ENCODE measurements at places on chromosomes 11 and 22.

DNA sequence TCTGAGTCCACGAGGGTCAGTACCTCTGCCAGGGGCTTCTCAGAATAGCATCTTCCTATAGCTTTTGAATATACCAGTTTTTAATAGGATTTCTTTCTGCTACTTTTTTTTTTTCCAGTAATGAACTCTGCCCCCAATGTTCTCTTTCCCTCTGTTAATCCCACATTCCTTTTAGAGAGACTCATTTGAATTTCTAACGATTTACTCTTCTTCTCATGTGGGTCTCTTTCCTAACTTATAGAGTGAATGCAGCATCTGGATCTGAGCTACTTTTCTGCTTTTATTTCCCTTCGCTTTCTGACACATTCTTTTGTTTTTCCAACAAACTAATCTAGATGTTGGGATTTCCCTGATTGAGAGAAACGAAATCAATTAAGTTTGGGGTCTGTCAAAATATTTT lies 71.4 kb downstream of the INSC start:
- no peak for DNase-seq

DNA sequence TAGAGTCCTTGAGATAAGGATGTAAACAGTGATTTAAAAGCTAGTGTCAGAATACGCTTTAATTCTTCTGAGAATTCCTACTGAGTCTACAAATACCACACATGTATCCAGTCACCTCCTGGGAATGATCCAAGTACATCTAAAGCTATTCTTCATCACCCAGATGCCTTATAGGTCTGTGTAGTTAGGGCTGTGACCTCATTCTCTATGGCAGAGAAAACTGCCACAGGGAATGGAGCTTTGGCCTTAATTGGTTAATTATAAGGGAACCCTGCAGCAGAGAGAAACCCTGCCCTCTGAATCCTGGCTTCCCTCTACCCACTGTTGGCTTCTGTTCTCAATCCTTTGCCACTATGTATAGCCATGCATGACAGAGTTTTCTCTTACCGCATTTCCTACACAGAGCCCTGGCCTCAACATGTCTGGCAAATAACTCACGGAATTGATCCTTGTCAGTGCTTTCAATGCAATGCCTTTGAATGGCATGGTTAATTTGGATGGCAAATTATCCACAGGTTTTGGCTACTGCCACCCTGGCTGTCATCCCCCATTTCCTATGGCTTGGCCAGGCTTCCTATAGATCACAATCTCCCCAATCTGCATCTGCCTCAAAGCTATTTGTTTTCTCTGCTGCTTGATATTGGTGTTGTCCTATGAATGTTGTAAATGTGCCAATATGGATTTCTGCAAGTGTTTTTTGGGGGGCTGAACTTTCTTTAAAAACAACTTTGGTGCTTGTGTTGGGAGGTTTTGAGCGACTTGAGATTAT lies 2.9 kb downstream of the DIXDC1 start:
- peak; percentile 79 for DNase-seq

DNA sequence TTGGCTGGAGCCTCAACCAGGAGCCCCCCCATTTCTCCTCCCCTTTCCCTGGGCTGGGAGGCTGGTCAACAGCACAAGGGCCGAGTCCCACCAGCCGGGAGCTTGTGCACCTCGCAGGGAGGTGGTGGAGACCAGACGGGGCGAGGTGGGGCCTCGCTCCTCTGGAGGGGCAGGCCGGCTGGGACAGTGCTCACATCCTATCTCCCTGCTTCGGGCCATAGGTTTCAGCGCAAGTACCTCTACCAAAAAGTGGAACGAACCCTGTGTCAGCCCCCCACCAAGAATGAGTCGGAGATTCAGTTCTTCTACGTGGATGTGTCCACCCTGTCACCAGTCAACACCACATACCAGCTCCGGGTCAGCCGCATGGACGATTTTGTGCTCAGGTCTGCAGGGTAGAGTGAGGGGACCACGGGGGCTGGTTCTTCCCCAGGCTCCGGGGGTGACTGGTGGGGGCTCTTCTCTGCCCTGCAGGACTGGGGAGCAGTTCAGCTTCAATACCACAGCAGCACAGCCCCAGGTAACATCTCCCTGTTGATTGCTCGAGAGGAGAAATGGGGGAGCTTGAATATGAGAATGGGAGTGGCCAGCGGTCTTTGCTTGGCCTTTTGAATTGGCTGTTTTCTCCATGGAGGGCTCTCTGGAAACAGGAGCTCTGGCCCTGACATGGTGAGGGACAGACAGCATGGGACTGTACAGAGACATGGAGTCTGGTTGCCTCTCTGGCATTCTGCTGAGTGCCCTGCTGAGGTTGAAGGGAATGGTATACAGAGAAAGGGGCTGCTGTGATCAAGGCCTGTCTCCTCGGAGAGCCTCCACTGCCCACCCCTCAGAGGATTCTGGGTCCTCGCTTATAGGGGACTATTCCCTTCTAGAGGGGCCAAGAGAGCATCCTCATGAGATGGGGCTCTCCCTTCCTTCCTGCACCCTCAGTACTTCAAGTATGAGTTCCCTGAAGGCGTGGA lies 3.3 kb downstream of the SIDT2 start:
- DNase-seq, result no peak

DNA sequence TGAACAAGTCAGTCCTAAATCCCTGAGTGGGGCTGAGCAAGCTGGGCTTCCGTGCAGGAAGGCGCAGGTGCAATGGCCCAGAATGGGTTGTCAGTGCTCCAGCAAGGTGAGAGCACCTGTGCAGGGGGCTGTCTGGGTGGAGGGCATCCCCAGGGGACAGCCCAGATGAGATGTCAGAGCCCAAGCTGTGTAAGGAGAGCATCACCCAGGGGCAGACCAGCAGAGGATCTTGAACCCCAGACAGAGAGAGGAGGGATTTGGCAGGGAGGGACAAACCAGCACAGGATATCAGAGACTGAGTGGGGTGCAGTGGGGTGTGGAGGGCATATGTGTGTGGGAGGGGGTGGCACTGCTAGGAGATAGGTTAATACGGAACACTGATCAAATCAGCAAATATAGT lies 114.9 kb upstream of the TMEM45B start:
- DNase-seq, result no peak

- no peak for DNase-seq
Measured at GRCh38 chr11:47509077-47509536, 43.8 kb downstream of the CELF1 start.

- DNase-seq, result no peak
Measured at GRCh38 chr11:8277691-8278090, 14.0 kb upstream of the LMO1 start.

GRCh38 chr11:11857769-11858168 lies 16.0 kb downstream of the USP47 start:
- DNase-seq, result no peak

DNA sequence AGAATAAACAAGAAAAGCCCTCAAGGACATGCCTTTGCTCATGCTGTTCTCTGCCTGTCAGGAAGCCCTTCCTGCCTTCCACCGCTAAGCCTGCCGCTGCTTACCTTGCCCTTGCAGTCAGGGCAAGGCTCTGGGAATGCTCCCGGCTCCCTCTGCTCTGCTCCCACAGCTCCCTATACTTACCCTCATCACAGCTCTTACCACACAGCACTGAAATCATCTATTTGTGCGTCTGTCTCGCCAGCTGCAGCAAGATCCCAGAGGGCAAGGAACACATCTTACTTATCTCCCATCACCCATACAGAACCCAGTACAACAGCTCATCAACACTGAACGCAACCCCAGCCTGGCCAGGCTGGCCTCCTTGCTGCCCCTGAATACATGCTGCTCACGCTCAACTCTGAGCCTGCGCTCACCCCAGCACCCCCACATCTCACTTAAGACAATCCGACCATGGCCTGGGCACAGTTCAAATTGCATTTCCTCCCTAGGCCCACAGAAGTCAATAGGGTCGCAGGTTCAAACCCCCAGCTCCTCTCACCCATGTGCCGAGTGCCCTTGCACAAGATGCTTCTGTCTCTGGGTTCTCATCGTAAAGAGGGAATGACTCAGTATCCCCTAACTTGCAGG lies 161.8 kb downstream of the IGLL1 start:
- no peak for DNase-seq

DNA sequence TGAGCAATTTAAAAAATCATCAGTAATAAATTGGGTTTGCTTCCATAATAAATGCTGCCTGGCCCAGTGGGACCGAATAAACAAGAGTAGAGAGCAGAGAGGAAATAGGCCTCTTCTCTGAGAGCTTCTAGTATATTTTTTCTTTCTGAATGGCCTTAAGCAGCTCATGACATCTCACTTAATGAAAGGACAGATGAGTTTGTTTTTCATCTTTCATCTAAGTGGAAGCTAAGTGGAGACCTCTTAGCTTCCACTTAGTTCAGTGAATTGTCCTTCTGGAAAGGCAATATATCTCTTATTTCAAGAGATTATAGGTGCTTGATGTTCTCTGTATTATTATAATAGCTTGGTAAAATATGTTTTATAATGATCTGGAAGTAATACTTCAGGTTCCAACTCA lies 245.9 kb upstream of the ANO3 start:
- DNase-seq, result no peak

DNA sequence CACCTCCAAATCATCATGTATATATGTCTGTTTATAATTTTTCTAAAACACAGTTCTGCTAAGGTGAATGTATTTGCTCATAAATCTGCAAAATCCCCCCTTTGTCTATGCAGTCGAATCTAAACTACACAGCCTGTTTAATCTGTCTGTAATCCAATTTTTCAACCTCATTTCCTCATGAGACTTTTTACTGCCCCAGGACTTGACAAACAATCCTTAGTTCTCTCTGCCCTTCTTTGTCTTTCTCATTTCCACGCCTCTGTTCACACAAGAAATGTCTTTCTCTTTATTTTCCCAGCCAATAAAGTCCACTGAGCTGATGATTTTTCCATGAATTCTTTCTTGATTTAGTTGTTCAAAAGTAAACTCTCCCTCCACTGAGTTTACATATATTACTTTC lies 1154.3 kb downstream of the FAM181B start:
- no peak for DNase-seq
